Brain pericyte (primary cell): ENCODE measurements at places on chromosomes 6 and 20.

- peak; percentile 3 for DNase-seq
Measured at GRCh38 chr6:85641897-85642773, 551 bp downstream of the SYNCRIP start.

GRCh38 chr20:2544211-2544610, 7.8 kb downstream of the TMC2 start:
- DNase-seq, result no peak

- no peak for DNase-seq
Measured at GRCh38 chr20:4714818-4715217, 6.9 kb upstream of the PRND start.

DNA sequence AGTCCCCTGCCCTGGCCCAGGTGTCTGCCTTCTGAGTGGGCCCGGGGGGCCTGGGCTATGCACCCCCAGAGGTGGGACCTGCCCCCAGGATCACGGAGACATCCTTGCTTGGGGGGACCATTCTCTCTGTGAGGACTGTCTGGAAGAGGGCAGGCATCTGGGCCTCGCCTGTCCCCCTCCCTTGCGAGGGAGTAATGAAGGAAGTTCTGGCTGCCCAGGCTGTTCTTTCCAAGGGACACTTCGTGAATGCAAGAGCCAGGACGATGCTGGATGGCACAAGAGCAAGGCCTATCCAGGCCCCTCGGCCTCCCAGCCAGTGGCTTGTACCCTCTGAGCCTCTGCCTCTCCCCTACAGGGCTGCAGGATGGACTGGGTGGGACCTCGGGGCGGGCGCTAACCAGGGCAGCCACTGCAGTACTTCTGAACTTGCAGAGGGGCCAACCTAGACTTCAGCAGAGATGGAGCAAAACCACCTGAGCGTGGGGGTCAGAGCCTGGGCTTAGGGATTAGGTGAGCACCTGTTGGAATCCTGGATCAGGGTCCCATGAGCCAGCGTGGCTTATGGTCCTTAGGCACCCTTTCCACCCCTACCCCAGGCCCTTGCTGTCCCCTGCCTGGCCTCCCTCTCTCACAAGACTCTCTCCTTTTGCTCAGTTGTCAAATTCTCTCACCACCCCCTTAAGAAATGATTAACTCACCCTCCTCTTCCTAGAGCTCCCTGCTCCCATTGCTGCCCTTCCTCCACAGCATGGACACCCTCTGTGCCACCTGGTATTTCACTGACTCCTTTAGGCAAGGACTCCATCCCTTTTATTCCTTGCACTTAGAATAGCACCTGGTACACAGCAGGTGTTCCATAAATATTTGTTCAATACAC, 53.2 kb downstream of the CTCFL start:
- no peak for DNase-seq

DNA sequence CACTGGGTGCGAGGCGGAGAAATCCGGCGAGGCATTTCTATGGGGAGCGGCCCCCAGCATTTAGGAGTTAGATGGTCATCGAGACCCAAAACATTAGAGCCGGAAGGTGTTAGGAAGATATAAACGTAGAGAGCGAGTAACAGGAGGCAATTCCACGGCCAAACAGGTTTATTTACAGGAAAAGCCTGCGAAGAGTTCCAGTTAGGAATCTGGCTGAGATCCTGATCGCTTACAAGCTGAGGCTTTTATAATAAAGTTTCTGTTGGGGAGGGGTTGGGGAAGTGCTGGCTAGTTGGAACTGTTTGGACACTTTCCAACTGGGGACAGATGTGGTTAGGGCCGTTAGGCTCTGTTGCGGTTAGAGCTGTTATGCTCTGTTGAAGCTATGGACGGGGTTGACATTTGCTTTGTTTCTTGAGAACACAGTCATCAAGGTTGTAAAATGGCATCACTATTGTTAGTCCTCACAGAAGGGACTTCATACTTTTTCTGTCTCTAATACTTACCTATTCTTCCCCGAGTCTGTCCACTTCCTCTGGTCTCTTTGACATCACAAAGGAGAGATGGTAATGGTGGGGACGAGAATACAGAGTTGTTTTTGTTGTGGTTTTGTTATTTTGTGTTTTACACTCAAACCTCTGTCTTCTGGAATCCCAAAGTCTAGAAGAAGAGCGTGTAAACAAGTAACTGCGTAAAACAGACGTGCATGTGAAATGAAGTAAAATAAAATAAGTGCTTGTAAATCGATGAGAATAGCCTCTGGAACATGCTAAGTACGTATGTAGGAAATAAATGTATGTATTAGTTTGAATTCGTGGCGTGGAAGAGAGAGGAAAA, 554 bp upstream of the ZSCAN31 start:
- DNase-seq, result no peak

GRCh38 chr20:62477669-62478455, 2.1 kb upstream of the GATA5 start:
- DNase-seq, result no peak

DNA sequence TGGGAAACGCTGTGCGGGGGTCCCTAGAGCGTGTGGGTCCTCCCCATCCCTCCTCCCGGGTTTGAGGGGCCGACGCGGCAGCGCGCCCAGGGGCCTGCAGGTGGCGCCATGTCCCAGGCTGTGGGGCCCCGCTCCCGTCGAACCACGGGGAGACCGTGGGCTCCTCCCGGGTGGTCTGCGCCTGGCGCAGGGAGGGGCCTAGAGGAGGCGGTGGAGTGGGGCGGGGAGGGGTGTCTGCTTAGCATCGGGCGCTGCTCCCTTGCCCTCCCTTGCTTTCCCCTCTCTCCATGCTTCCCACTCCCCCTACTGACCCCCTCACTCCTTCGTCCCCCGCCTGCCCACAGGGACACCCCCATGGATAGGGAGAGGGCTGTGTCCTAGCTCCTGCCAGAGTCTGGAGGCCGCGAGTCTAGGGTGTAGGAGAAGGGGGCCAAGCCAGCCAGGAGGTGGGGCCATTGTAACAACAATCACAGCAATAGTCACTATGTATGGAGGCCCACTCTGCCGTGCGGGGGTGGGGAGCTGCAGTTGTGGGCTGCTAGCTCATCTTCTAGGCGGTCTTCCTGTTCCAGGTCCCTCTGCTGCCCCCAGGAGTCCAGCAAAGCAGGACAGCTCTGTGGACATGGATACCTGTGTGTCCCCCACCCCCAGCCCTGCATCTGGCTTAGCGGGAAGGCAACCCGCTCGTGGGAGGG, 51.7 kb downstream of the CHMP4B start:
- peak; percentile 18 for DNase-seq

DNA sequence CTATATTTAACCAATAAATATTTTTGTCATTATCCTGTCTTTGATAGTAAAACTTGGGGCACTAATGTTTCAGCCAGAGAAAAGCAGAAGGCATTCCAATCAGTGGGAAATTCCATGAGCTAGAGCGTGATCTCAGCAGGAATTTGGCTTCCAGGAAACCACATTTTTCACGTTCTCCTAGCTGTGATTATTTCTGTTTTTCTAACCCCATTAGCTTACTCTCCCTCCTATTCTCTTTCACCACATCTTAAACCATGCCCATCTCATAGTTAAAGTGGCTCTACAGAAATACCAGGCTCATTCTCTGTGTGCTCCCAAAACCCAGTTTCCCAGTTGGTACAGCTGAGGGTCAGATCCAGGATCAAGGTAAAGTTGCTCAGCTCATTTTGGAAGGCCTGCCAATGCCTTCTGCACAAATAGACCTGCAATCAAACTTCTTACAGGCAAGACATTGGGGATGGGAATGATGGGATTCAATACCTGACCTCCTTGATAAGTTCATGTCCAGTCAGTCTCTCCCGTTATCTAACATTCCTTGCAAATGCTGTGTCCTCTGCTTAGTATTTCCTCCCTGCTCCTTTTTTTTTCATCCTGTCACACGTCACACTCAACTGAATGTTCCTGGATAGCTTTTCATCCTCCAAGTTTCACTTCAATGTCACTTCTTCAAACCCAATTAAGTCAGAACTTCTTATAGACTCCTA, 33.1 kb upstream of the TMEM30A start:
- DNase-seq, result no peak

DNA sequence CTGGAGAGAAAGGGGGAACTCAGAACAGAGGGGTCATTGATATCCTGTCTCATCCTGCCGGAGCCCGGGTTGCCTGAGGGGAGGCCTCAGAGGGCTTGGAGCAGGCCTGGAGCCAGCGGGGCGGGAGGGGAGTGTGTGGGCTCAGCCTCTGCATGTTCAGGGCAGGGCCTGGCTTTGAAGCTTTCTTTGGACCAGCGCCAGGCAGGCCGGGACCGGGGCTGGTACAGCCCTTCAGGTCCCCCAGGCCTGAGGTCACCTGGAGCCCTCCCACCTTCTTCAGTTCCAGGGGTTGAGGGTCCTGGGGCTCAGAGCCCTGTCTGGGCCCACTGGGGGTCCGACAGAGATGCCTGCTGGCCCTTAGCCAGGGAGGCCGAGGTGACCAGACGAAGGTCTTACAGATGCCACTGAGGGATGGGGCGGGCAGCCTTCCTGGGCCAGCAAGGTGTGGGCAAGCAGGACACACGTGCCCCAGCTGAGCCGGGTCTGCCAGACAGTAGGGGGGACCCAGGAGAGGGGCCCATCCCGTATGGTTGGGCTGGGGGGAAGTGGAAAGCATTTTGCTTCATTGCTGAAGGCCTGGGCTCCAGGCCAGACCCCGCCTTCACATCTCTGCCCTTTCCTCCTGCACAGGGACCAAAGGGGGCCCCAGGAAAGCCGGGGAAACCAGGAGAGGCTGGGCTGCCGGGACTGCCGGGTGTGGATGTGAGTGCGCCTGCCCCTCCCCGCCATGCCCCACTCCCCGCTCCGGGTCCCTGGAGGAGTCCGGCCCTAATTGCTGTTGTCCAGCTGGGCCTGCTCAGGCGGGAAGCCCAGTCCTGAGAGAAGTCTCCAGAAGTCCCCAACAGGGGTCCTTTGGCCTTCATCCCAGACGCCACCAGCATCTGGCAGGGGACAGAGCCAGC, 2.0 kb downstream of the COL9A3 start:
- no peak for DNase-seq

- no peak for DNase-seq
Measured at GRCh38 chr20:58542411-58543095, 27.4 kb upstream of the APCDD1L start.

DNA sequence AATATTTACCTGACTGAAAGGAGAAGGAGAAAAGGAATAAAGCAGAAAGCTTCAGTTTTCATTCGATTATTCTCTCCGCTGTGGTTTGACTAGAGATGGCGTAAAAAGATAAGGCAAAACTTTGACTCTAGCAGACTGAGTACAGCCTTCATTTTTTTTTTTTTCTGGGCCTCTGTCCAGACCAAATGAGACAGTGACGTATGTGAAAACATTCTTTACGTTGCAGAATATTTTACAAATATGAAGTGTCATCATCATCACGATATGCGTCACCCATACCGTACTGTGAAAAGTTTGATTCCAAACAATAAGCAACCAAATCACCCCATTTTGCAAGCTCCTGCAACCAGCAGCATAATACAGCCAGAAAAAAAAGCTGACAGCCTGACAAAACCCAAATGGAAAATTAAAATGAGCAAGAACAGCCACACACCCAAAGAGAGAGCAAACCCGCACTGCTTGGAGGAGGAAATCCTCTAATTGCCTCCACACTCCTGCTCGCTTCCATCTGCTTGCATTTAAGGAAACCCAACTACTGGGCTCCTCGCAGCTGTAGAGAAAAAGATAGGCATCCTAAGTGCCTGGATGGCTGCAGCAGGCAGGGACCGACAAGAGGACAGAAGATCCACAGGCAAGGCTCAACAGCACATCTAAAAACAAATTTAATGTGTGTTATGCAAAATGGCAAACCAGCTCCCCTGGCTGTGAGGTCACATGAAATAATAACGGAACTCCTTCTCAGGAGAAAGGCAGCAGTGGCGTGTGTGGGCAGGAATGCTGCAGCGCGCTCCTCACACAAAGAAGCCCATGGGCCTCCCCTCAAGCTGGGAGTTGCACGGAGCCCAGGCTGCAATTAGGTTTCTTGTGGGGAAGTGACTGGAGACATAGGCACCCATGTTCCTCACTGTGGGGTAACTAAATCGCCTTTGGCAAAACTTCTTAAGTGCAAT, 113.1 kb downstream of the FYN start:
- DNase-seq, result peak; percentile 59

DNA sequence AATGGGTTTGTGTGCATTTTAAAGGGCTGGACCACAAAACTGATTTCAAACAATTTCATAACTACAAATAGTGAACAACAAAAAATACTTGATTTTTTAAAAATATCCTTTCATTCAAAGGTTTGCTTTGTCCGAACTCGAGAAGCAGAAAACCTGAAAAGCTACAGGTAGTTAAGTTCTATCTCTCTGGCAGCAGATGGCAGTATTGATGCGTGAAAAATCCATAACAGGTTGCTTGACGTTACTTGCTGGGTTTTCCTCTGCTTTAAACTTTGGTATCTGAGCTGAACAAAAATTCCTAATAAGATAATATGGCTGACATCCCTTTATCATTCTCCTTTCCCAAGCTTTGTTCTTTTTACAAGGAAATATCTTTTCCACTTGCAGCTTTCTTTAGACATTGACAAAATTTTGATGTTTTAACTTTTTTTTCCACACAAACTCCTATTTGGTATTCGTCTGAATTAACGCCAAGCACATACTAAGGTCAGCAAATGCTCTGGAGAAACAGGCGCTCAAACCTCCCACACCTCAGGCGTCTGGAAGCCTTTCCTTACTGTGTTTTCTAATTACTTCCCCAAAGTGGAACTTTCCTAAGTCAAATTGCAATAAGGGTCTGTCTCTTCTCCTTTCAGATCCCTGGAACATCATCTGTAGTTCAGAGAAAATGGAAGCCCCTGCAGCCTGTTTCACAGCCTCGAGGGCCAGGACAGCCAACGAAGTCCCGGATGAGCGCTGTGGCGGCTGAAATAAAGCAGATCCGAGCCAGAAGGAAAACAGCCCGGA, 50.3 kb upstream of the GFRAL start:
- DNase-seq, result peak; percentile 21

DNA sequence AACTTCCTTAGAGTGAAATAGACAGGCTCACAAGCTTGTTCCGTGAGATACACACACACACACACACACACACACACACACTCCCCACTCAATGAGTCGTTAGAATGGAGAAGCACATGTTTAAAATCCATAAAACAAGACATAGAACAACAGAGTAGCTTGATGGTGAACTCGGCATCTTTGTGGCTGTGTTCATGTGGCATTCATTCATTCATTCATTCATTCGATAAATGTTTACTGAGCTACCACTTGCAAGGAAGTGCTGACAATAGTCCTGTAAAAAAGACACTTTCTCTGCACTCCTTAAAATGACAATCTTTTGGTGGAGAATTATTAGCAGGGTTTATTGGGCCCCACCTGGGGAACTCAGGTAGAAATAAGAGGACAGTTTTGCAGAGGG, 242.0 kb downstream of the FOXA2 start:
- no peak for DNase-seq

GRCh38 chr6:70369332-70369950, 43.9 kb upstream of the FAM135A start:
- peak; percentile 10 for DNase-seq

- DNase-seq, result peak; percentile 64
Measured at GRCh38 chr6:47168180-47168579, 126.0 kb upstream of the ADGRF1 start.

- DNase-seq, result no peak
Measured at GRCh38 chr6:81894306-81894705, 141.8 kb upstream of the TENT5A start.
